ENCODE measurements at places on chromosomes 1 and 21.

- no peaks in the 10 kb centered on the region for H3K4me1 ChIP-seq
- H3K4me3 ChIP-seq, result no peak overlapping the region
- peaks cover 42% of the 10 kb centered on the region for H3K27me3 ChIP-seq
- H3K27ac ChIP-seq, result no peak overlapping the region
- DNase-seq, result no peak
These were observed 15.3 kb upstream of the AHCYL1 start for GRCh38 chr1:109969146-109969829.

- no peak for DNase-seq
- no peak overlapping the region for H3K4me3 ChIP-seq
- peaks cover 5% of the 10 kb centered on the region for H3K4me1 ChIP-seq
- H3K27me3 ChIP-seq, result peaks cover 12% of the 10 kb centered on the region
These were observed 27.3 kb upstream of the RLF start for GRCh38 chr1:40133839-40134238.

DNA sequence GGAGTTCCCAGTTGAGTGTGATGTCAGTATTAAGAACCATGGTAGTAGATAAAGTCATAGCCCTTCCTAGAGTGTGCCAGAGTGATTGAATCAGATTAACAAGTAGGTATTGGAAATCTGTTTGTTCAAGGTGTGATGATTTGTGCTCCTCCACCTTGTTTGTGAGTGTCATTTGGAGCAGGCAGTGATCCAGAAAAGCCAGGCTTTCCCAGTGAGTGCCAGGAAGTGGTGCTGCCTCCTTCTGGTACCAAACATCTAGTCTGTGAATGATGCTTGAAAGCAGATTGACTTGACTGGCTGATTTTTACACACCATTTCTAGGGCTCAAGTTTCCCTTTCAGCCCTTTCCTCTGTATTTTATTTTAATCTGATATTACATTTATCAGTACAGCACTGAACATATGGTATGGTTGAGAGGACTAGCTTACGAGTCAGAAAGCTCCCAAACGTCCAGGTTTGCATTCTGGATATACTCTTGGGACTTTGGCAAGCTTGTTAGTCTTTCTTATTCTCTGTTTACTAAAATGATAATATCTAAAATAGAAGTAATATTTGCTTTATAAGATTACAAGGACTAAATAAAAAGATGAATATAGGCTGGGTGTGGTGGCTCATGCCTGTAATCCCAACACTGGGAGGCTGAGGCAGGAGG is 100.7 kb downstream of the PATJ start:
- DNase-seq, result no peak
- no peaks in the 10 kb centered on the region for H3K36me3 ChIP-seq
- H3K27ac ChIP-seq, result no peak overlapping the region
- no peaks in the 10 kb centered on the region for H3K27me3 ChIP-seq
- H3K4me1 ChIP-seq, result no peaks in the 10 kb centered on the region

- H3K4me1 ChIP-seq, result peaks cover 34% of the 10 kb centered on the region
- DNase-seq, result peak; percentile 56
- peak within 1 kb of the TSS; percentile 78 for H3K27ac ChIP-seq
- peaks cover 4% of the 10 kb centered on the region for H3K27me3 ChIP-seq
- H3K36me3 ChIP-seq, result peaks cover 2% of the 10 kb centered on the region
These were observed at the start of gene CD101 for GRCh38 chr1:117001254-117001927. Gene CD101 (plus strand): TSS chr1:117001760. CDS start chr1:117001818, 58 bp downstream.

DNA sequence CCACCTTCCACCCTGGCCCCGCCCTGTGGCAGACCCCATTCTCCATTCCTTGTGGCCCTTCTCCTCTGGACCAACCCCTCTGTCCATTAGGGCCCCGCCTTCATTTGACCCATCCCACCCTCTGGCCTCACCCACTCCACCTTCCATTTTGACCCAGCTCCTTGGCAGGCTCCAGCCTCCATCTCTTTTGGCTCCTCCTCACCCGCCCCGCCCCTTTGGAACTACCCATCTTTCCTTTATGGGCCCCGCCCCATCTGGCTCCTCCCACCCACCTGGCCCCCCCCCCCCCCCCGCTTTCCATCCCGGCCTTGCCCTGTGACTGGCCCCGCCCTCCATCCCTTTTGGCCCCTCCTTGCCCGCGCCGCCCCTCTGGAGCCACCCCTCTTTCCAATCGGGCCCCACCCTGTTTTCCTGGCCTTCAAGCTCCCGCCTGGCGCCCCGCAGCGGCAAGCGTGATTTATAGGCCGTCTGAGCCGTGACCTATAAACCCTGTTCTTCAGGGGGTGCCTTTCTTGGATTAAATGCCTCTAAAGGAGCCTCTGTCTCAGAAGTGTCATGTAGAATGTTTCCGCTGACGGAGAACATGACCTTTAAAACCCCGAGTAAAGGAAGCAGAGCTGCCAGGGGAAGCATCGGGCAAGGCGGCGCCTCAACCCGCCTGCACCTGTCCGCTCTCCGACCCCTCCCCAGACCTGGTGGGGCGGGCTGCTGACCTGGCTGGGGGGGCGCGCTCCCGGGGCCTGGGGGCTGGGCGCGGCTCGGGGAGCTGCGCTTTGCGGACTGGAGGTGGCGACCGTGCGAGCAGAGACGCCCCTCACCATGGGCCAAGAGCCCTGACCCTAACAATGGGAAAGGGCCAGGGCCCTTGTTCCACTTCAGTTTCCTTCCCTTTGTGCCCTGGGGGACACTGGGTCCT is 178.0 kb downstream of the CAMTA1 start:
- H3K27me3 ChIP-seq, result peaks cover 37% of the 10 kb centered on the region
- H3K4me1 ChIP-seq, result peaks cover 10% of the 10 kb centered on the region
- no peaks in the 10 kb centered on the region for H3K36me3 ChIP-seq
- H3K4me3 ChIP-seq, result peak overlapping the region; percentile 72
- H3K27ac ChIP-seq, result peak overlapping the region; percentile 53

- H3K36me3 ChIP-seq, result no peaks in the 10 kb centered on the region
- H3K27ac ChIP-seq, result no peak overlapping the region
These were observed 141.0 kb downstream of the ATP6V1G3 start for GRCh38 chr1:198399452-198399851.

DNA sequence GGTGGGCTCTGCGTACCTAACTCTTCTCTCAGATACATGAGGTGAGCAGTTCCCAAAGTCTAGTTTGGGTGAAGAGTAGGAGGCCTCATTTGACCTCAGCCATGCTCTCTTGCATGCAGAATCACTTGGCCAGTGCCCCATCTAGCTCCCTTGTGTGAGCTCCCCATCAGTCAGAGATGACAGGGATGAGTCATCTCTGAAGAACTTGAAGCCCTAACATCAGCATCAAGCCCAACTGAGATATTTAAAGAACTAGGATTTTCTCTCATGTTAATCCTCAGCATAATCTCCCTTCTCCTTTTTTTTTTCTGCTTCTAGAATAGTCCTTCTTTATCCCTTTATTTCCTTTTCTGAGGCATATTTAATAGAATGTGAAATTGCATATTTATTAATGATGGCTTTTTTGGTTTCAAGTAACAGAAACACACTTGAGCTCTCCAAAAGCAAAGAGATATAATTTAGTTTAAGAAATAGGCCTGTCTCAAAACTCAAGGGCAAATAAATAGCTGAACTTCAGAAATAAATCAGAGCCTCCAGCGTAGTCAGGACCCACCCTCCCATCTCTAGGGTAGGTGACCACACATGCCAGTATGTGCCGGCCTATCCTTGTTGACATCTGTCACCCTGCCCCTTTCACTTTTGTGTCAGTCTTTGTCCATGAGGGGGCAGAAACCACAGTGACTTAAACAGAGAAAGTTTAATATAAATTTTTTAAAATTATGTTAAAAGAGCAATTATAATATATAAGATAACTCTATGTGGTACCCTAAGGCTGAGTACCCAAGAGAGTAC is 112.3 kb downstream of the TSEN15 start:
- DNase-seq, result peak; percentile 23
- H3K4me3 ChIP-seq, result no peak overlapping the region
- H3K27me3 ChIP-seq, result peaks cover 4% of the 10 kb centered on the region
- H3K27ac ChIP-seq, result no peak overlapping the region

DNA sequence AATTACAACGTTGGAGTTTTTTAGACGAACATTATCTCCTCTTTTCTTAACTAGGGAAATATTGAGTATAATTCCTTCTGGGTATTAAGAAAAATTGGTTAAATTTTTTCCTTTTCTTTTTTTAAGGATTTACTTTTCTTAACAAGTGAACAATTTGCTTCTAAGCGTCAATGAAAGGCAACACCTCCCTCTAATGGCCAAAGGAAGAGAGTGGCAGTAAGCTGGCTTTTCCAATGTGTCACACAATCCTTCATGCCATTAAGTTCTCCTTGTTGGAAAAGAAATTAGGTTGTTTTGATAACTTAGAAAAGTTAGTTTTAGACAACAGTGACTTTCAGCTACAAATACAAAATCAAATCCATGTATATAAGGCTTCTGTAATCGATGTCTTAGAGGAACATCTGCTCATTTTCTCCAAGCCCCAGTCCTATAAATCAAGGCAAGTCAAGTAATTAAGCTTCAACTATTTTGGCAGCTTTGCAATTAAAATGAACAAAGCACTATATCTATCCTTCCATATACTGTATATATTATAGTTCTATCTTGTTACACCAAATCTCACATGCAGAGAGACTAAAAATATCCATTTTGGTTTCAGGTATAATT is 62.8 kb downstream of the EDEM3 start:
- peaks cover 41% of the 10 kb centered on the region for H3K36me3 ChIP-seq
- no peaks in the 10 kb centered on the region for H3K27me3 ChIP-seq
- DNase-seq, result no peak
- peaks cover 4% of the 10 kb centered on the region for H3K4me1 ChIP-seq

DNA sequence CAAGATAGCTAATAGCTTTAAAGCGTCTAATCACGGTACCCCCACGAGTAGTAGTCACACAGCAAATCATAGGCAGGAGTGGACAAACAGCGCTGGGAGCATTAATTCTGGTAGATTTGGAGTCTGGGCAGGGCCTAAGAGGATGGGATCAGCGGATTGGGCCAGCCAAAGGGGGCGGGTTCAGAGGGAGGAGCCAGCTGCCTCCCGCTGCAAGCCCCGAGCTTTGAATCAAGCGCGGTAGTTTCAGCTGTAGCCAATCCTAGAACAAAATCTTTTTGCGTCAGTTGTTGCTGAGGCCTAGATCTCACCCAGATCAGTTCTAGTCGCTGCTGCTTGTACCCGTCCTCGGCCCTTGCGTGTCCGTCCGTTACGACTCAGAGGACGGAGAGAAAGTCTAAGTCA is 576 bp upstream of the NASP start:
- DNase-seq, result peak; percentile 93
- peaks cover 20% of the 10 kb centered on the region for H3K36me3 ChIP-seq
- H3K4me1 ChIP-seq, result peaks cover 22% of the 10 kb centered on the region
- H3K27ac ChIP-seq, result peak overlapping the region; percentile 99
- H3K27me3 ChIP-seq, result no peaks in the 10 kb centered on the region

DNA sequence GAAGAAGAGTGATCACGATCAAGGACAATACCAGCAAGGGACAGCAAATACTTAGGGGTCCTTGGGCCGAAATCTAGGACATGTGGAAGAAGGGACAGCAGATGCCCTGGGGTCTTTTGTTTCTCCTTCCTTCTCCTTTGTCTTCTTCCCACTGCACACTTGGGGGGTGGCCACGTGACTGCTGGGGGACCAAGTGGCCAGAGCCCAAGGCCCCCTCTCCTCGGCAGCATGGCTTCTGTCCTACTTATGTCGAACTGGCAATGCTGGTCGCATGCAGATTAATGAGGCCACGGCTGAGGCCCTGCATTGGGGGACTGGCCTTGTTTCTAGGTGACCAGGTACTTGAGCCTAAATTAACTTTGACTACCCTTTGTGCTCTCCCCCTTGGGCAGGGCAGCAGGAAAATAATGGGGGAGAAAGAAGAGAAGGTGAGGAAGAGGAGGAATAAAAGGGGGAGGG is 83.0 kb downstream of the GRIK3 start:
- no peak for DNase-seq
- H3K4me3 ChIP-seq, result no peak overlapping the region
- H3K36me3 ChIP-seq, result no peaks in the 10 kb centered on the region
- H3K27me3 ChIP-seq, result no peaks in the 10 kb centered on the region

DNA sequence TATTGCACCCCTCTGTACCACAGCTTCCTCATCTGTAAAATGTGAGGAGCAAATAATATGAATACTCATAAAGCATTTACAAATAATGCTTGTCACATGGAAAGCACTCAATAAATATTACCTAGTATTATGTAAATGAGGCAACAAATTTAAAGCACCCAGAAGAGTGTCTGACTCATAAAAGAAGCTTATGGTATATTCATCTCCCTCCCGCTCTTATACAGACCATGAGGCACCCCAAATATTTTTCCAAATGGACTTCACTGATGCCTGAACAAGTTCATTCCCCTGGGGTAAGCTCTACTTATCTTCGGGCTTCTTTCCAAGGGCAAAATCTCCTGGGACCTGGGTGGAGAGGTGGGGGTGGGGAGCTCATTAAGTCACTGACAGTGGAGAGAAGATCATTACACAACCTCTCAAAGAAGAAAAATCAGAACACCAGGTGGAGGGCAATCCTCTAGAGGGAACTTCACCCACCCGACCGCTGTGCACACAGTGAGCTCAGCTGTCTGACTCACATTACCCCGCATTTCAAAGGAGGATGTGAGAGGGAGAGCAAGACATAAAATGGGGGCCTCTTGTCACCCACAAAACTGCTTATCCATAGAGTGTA is 166.2 kb downstream of the ASTN1 start:
- H3K27ac ChIP-seq, result no peak overlapping the region
- no peaks in the 10 kb centered on the region for H3K4me1 ChIP-seq
- no peaks in the 10 kb centered on the region for H3K27me3 ChIP-seq
- H3K4me3 ChIP-seq, result no peak overlapping the region
- H3K36me3 ChIP-seq, result no peaks in the 10 kb centered on the region

GRCh38 chr1:31772669-31773248 is 8.6 kb upstream of the ADGRB2 start:
- DNase-seq, result no peak
- no peak overlapping the region for H3K27ac ChIP-seq
- peaks cover 39% of the 10 kb centered on the region for H3K27me3 ChIP-seq
- no peaks in the 10 kb centered on the region for H3K36me3 ChIP-seq

- H3K4me1 ChIP-seq, result no peaks in the 10 kb centered on the region
- H3K4me3 ChIP-seq, result no peak overlapping the region
- H3K36me3 ChIP-seq, result peaks cover 29% of the 10 kb centered on the region
These were observed 105.8 kb downstream of the MAN1A2 start for GRCh38 chr1:117473063-117473462.

GRCh38 chr21:36874665-36875064 is 91.8 kb downstream of the HLCS start:
- H3K4me1 ChIP-seq, result no peaks in the 10 kb centered on the region
- H3K27me3 ChIP-seq, result no peaks in the 10 kb centered on the region
- H3K27ac ChIP-seq, result no peak overlapping the region
- no peak for DNase-seq

- H3K36me3 ChIP-seq, result no peaks in the 10 kb centered on the region
- DNase-seq, result no peak
- no peak overlapping the region for H3K4me3 ChIP-seq
- no peaks in the 10 kb centered on the region for H3K4me1 ChIP-seq
These were observed 609.0 kb upstream of the PRMT6 start for GRCh38 chr1:106447466-106447865.

DNA sequence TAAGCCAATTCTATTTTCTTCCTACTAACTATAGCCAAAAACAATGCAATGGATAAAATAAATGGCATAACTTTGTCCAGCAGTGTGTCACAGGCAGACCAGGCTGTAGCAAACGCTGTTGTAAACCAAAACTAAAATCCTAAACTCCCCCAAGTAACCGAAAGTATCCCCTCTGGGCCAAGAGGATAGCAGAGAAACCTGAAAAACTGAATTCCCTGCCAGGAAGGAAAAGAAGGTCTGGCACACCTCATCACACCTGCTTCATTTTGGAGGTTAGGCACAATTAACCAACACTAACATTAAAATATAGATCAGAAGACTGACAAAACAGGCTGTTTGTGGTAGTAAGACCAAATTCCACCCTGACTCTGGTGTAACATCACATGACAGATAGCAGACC is 356.8 kb upstream of the C1orf87 start:
- no peak overlapping the region for H3K27ac ChIP-seq
- H3K4me1 ChIP-seq, result no peaks in the 10 kb centered on the region
- no peak overlapping the region for H3K4me3 ChIP-seq
- H3K27me3 ChIP-seq, result no peaks in the 10 kb centered on the region

Data from T-helper 2 cell treated with Interferon-gamma antibody and Interleukin-4, amounts not matched to agents 5 μg/mL and 100 μg/mL, for 36 hours (primary cell).